ENCODE measurements at places on chromosomes 12 and 14. TPM values are rescaled to one million over a fixed set of nuclear protein-coding genes. Genes with fewer than 3 reads are reported as not detected.

Gene LIN52
- total RNA-seq, result 7.5 TPM

Gene SLCO1B1
- not detected for total RNA-seq

- H3K4me1 ChIP-seq, result peaks cover 12% of the 10 kb centered on the region
- no peaks in the 10 kb centered on the region for H3K27me3 ChIP-seq
- DNase-seq, result peak; percentile 24
- H3K4me3 ChIP-seq, result no peak overlapping the region
- H3K27ac ChIP-seq, result no peak overlapping the region
These were observed 58.5 kb downstream of the ARL6IP4 start for GRCh38 chr12:123038966-123039365.

GRCh38 chr12:50824914-50825313, 17.8 kb upstream of the TMPRSS12 start:
- H3K27me3 ChIP-seq, result no peaks in the 10 kb centered on the region
- H3K27ac ChIP-seq, result peak overlapping the region; percentile 88
- no peak for DNase-seq
- H3K4me1 ChIP-seq, result peaks cover 8% of the 10 kb centered on the region
- no peaks in the 10 kb centered on the region for H3K36me3 ChIP-seq

GRCh38 chr14:102586420-102587104, 5.9 kb upstream of the RCOR1 start:
- no peak overlapping the region for H3K27ac ChIP-seq
- H3K4me3 ChIP-seq, result no peak overlapping the region
- H3K36me3 ChIP-seq, result no peaks in the 10 kb centered on the region
- H3K4me1 ChIP-seq, result peaks cover 53% of the 10 kb centered on the region
- no peak for DNase-seq
- no peaks in the 10 kb centered on the region for H3K27me3 ChIP-seq

DNA sequence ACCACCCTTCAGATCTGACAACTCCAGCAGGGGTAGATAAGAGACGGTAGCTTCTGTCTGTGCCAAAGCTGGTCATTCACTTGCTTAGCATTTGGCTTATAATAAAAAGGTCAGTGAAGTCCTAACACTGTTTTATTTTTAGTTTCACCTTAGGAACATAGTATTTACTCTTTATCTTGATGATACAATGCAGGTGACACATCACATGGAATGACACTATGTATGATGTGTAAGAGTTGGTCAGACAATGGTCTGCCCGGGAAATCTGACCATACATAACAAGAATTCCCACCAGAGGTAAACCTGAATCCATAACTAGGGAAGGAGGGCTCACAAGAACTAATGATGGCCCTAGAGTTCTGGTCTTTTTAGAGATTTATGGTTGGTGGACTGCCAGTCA, 66.6 kb downstream of the IFNG start:
- no peak overlapping the region for H3K27ac ChIP-seq
- peaks cover 5% of the 10 kb centered on the region for H3K36me3 ChIP-seq
- DNase-seq, result no peak
- peaks cover 15% of the 10 kb centered on the region for H3K27me3 ChIP-seq
- H3K4me1 ChIP-seq, result no peaks in the 10 kb centered on the region
- H3K4me3 ChIP-seq, result no peak overlapping the region

Data from chondrocyte (in vitro differentiated cells).